Mesenteric fat pad (tissue), 1 donor: ENCODE measurements at places on chromosomes 11 and 22. TPM values are rescaled to one million over a fixed set of nuclear protein-coding genes. Genes with fewer than 3 reads are reported as not detected.

- no peak for DNase-seq
Observed at GRCh38 chr11:122140500-122140899, 24.5 kb upstream of the BLID start.

IL18 gene
- total RNA-seq: 14.7 TPM

GRCh38 chr11:12210200-12210599, 99.8 kb downstream of the MICAL2 start:
- peak; percentile 68 for DNase-seq

- no peak for DNase-seq
Observed at GRCh38 chr11:102453302-102453695, 734 bp upstream of the TMEM123 start.

ANO1 gene
- 5.7 TPM for total RNA-seq

HEPHL1 gene
- not detected for total RNA-seq
